ENCODE measurements at places on chromosomes 6 and 20.

DNA sequence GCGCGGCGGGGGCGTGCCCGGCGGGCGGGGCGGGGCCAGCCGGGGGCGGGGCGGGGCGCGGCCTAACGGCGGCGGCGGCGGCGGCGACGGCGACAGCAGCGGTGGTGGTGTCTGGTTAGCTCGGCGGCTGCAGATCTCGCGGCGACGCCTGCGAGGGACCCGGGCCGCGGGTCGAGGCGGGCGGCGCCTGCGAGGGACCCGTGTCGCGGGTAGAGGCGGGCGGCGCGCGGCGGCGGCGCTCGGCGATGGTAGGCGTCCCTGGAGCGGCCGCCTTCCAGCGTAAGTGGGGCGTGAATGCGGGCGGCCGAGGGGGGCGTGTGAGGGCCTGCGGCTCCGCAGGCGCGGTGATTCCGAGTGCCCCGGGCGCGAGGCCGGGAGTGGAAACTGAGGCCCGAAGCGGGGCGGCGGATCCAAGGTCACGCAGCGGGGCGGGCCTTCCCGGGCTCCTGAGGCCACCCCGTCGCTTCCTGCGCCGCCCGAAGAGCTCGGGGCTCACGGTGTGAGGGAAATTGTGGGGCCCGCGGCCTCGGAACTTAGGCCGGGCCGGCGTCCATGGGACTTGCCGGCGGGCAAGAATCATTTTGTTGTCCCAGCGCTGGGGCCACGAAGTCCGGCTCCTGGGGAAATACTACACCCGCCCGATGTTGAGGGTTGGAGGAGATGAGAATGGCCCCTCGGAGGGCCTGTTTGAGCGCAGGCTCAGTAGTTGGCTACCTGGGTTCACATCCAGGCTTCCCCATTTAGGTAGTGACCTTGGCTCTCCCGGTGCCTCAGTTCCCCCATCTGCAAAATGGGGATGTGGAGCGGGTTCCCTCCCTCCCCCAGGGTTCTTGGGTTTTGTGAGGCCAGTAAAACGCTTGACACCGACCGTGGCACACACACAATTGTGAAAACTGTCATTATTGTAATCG lies at the start of gene CBFA2T2:
CBFA2T2 (plus strand) TSS at position 74 of the 911 bp plus-strand sequence; CDS start at position 246, 172 bp downstream.
- DNase-seq, result no peak

GRCh38 chr6:25899123-25899522 lies 25.1 kb upstream of the SLC17A3 start:
- no peak for DNase-seq

GRCh38 chr6:63690221-63690620 lies 54.6 kb downstream of the PHF3 start:
- no peak for DNase-seq

DNA sequence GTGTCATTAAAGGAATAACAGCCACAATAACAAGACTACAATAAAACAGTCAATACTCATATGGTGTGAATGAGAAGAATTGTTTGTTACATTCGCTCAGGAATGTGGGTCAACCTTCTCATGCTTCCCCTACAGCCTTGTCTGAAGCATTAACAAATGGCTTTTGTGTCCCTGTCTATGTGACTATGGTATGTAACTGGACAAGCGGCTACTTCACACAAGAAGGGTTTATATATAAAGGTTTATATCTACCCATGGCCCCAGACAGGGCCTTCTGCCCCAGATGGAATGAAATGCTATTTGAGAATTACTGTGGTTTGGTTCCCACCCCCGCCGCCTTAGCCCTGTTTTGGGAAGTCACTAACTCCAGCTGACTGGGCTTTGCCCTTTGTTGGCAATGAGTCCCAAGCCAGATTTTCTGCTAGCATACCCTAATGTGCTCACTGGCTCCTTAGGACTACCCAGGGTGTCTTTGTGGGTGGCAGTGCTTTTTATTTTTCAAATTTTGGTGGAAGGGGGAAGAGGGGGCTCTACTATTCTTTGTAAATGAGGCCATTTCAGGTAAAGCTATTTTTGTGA lies 39.4 kb downstream of the TFAP2A start:
- DNase-seq, result no peak

DNA sequence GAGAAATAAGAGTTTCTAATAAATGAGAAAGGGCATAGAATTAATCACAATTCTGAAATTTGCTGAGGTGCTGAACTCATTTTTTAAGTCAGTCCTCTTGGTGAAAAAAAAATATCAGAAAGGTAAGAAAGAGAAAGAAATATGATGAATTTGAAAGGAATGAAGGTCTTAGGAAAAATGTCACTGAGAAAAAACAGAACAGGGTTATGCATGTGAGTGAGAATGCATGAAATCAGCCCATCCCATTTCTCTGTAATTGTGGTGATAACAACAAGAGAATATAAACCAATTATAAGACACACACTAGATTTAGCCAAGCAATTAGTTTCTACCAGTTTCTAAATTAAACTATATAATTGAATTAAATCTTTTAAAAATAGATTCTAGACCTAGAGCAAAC lies 138.9 kb downstream of the TBX18 start:
- no peak for DNase-seq

DNA sequence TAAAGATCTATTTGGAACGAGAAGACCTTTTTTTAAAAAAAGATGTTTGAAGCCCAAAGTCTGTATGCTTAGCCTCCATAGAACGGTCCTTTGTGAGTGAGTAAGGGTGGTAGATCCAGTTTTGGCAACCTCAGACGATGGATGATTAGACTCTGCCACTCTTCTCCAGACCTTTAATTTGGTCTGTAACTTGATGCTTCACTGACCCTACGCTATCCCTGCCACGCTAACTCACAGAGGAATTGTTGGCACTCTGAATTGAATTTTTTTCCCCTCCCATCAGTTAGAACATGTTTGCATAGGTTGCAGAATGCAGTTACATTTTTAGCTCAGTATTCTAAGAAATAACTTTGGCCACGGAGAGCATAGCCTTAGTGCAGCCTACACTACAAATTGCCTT lies 15.8 kb upstream of the DEK start:
- no peak for DNase-seq

GRCh38 chr6:139159016-139159415 lies 24.1 kb downstream of the HECA start:
- no peak for DNase-seq

GRCh38 chr6:103534095-103534494 lies 1325.6 kb downstream of the HACE1 start:
- DNase-seq, result no peak

- DNase-seq, result no peak
These were observed 12.9 kb downstream of the OR2A4 start for GRCh38 chr6:131688286-131688685.

DNA sequence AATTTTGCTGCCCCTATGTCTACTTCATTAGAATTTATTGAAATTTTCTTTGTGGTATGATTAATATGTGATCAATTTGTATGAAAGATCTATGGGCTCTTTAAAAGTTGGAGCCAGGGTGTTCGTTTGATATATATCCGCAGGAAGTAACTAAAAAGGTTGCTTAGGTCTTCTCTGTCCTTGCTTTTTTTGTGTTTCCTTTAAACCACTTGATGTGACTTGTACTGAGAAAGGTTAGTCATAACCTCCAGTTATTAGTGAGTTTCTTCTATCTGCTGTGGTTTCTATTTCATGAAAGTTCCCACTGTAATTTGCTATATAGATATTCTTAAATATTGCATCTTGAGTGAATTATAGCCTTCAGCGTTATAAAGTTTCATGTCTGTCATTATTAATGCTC lies 585.3 kb upstream of the ARID1B start:
- DNase-seq, result no peak

- no peak for DNase-seq
These were observed 302.3 kb upstream of the CITED2 start for GRCh38 chr6:139676718-139677117.

DNA sequence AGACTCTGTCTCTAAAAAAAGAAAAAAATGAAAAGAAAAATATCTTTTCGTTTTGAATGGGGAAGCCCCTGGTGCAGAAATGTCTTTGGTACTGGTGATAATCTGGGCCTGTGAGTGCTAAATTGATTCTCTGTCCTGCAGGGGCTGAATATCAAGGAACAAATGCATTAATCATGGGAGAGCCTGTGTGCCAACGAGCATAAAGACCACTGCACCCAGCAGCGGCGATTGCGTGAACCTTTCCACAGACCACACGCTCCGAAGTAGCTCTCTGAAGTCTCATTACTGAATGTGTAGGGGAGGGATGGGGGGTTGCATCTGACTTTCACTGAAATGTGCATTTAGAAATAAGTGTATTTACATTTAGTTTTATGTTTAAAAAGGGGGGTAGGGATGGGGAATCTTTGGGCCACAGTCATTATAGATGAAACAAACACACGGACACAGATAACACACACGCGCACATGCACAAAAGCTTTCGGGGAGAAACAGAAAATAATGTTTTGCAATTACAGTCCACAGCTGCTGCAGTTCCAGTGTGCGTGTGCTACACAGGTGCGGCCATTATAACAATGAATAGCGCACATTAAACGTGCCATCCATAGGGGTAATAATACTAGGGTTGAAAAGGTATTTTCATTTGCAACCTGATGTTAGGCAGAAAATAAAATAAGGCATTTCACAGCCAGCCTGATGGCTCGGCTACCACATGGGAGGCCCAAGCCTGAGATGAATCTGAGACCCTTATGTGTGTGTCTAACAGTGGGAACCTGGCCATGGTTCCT lies 154.0 kb downstream of the MBOAT1 start:
- DNase-seq, result no peak

GRCh38 chr6:165842281-165842936 lies 179.4 kb upstream of the PDE10A start:
- DNase-seq, result no peak

DNA sequence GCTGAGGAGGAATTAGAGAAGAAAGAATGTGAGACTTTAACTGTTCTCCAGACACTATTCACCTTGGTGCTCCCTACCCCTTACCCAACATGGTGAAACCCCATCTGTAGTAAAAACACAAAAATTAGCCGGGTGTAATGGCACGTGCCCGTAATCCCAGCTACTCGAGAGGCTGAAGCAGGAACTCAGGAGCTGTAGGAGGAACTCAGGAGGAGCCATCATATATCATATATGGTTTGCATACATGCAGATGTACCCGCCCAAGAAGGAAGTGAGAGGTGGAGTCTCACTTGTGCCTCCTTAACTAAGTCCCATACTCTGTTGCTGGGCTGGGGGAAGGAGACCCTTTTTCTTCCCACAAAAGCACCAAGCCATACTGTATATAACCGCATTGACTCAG lies 35.5 kb upstream of the ME1 start:
- no peak for DNase-seq

- peak; percentile 62 for DNase-seq
These were observed 39.0 kb upstream of the SLCO4A1 start for GRCh38 chr20:62603021-62603906.

DNA sequence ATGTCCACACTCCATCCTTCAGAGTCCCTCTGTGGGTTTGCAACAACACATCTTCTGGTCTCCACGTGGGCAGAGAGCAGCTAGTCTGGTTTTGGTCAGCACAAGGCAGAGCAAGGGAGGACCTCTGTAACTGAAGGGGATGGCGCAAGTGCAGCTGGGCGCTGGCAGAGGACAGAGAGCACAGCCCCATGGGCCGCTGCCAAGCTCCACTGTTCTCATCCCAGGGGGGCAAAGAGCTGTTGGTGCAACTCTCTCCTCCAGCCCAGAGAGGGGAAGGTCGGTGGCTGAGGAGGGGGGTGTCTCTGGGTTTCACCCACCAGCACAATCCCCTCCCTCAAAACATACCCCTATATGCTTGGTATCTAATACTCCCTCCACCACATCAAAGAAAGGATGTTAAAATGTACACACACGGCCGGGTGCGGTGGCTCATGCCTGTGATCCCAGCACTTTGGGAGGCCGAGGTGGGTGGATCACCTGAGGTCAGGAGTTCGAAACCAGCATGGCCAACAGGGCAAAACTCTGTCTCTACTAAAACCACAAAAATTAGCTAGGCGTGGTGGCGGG lies 9.1 kb downstream of the ATP9A start:
- no peak for DNase-seq

DNA sequence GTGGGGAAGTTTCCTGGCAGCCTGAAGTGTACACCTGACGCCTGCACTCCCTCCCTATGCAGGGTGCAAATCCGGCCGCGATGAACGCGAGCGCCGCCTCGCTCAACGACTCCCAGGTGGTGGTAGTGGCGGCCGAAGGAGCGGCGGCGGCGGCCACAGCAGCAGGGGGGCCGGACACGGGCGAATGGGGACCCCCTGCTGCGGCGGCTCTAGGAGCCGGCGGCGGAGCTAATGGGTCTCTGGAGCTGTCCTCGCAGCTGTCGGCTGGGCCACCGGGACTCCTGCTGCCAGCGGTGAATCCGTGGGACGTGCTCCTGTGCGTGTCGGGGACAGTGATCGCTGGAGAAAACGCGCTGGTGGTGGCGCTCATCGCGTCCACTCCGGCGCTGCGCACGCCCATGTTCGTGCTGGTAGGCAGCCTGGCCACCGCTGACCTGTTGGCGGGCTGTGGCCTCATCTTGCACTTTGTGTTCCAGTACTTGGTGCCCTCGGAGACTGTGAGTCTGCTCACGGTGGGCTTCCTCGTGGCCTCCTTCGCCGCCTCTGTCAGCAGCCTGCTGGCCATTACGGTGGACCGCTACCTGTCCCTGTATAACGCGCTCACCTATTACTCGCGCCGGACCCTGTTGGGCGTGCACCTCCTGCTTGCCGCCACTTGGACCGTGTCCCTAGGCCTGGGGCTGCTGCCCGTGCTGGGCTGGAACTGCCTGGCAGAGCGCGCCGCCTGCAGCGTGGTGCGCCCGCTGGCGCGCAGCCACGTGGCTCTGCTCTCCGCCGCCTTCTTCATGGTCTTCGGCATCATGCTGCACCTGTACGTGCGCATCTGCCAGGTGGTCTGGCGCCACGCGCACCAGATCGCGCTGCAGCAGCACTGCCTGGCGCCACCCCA lies 1.2 kb downstream of the GPR6 start:
- DNase-seq, result no peak

DNA sequence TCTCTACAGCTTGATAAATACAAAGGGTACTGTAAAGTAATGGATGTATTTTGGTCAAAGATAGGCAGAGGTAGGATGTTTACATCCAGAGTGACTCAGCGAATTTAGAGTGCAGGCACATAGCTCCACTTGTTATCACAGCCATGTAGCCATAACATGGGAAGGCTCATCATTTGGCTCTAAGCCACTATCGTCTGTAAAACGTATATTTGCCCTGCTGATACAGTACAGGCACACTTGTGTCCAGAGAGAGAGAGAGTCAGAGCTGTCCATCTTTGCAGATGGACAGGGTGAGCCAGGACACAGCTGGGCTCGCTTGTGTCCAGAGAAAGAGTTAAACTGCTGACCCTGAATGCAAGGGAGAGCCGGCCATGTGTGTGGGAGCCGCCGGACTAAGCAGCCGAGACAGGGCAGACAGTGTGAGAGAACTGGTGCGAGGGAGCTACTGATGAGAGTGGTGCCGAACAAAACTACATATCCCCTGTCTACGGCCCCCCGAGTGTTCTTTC lies 619.0 kb downstream of the DOK5 start:
- DNase-seq, result no peak

- no peak for DNase-seq
These were observed 74.2 kb downstream of the RIOK1 start for GRCh38 chr6:7463785-7464184.

GRCh38 chr6:96532399-96532798 lies 10.8 kb downstream of the UFL1 start:
- DNase-seq, result no peak

All from activated T-cell treated with anti-CD3 and anti-CD28 coated beads, Interleukin-2, amount 50 U/mL, for 24 hours (primary cell).